ENCODE measurements at places on chromosomes 2 and 18.
A peak's percentile ranks its signal among the peaks of the same experiment; 100 is the strongest.

DNA sequence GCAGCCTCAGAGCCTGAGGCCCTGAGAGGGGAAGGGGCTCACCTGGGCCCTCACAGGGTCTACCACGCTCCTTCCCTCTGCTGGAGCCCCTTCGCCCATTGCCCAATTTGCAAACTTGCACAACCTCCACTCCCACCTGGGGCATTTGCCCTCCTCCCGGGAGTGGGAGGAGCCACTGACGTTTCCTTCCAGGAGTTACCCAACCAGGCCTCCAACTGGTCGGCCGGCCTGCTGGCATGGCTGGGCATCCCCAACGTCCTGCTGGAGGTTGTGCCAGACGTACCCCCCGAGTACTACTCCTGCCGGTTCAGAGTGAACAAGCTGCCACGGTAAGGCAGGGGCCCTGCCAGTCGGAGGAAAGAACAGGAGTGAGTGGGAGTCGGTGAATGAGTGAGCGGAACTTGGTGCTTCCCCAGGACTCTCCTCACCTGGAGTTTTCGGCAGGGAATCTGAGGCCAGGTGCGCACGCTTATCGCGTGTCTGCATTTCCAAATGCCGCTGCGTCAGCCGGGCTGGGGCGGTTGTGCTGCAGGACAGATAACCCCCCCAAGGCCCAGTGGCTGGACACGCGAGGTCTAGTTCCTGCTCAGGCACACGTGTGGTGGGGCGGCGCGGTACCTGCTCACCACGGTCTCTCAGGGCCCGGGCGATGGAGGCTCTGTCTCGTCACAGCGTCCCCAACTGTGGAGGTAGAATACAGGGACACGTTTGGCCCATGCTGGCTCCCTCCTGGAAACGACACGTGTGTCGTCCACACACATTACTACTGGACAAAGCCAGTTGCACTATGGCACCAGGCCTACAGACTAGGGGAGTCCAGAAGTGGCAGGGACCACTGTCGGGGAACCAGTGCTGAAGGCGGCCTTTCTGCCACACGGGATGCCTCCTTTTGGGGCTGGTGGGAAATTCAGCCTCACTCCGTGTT is 11.7 kb downstream of the ANO7 start:
- no peak for DNase-seq

DNA sequence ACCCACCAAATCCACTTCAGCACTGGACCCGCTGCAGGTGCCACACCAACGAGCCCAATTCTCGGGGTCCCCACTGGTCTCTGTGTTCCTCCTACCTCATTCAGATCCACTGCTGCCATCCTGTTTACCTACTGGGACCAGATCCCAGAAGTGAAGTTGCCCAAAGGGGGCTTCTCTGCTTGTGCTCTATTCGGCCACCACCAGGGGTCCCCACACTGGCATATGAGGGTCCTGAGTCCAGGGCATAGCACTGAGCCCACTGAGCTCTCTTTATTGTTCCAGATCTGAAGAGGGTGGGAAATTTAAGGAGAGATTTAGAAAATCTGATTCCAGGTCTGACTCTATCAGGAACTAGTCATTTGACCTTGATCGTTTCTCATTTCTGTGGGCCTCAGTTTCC is 2.4 kb downstream of the GPR45 start:
- DNase-seq = no peak

DNA sequence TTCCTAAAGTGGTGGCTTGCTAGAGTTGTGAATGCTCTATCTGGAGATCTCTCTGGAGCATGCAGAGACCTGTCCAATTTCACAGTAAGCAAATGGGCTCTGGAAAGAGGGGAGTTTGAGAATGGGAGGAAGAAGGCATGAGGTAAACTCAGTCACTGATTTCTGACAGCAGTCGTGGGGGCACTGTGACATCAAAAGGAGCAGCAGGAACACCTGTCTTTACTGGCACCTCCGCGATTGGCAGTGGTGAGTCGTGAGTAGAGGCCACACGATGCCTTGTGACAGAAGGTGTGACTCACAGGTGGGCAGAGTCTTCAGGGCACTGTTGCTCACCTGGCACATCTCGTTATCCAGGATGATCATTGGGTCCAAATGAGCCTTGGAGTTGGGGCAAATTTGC is 38.8 kb upstream of the CAVIN2 start:
- DNase-seq = no peak

- no peak for DNase-seq
Observed at GRCh38 chr2:118115761-118116160, 27.5 kb downstream of the INSIG2 start.

- DNase-seq = no peak
Observed at GRCh38 chr2:236965021-236965840, 120.5 kb upstream of the COPS8 start.

- DNase-seq = no peak
Observed at GRCh38 chr2:60432035-60432601, 121.3 kb downstream of the BCL11A start.

GRCh38 chr2:156157670-156158069 is 174.9 kb downstream of the NR4A2 start:
- no peak for DNase-seq

GRCh38 chr2:187377340-187377739 is 70.7 kb downstream of the CALCRL start:
- DNase-seq = no peak

GRCh38 chr2:241613017-241613780 is 23.8 kb downstream of the THAP4 start:
- peak; percentile 67 for DNase-seq

DNA sequence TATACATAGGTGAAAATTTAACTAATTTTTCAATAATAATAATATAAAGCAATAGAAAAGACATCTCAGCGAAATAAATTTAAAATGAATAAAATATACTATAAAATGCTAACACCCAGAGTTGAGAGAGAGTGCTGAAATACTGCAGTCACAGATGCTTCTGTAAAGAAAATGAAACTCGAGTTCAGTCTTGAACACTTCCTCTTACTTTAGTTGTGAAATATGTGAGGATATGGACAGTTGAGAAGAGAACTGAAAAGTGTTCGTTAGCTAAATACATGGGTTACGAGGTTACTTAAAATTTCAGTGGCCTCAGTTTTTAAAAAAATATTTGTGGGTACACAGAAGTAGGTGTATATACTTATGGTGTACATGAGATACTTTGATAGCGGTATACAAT is 106.8 kb downstream of the DNAH7 start:
- DNase-seq = no peak

GRCh38 chr2:167715932-167716331 is 531.5 kb downstream of the STK39 start:
- DNase-seq = no peak

DNA sequence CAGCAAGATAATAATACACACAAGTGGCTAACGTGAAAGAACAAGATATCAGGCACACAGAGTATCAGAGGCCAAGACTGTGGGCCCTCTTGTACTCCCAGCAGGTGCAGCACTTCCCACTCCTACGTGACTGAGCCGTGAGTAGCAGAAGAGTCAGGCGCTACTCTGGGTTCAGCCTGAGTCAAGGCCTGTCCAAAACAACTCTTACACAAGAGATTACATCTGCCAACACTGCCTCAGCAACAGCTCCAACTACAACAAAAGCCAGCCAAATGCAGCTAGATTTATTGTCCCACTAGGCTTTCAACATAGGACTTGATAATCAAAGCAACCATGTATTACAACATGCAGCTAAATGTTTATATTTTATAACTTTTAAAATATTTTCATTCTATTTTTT is 56.2 kb downstream of the ITSN2 start:
- no peak for DNase-seq

GRCh38 chr2:610491-610890 is 66.7 kb downstream of the TMEM18 start:
- DNase-seq = no peak

- no peak for DNase-seq
Observed at GRCh38 chr2:172986040-172986439, 89.6 kb upstream of the MAP3K20 start.

- no peak for DNase-seq
Observed at GRCh38 chr18:58230438-58231179, 186.6 kb downstream of the NEDD4L start.

- DNase-seq = no peak
Observed at GRCh38 chr2:9063023-9063606, 59.6 kb upstream of the MBOAT2 start.

DNA sequence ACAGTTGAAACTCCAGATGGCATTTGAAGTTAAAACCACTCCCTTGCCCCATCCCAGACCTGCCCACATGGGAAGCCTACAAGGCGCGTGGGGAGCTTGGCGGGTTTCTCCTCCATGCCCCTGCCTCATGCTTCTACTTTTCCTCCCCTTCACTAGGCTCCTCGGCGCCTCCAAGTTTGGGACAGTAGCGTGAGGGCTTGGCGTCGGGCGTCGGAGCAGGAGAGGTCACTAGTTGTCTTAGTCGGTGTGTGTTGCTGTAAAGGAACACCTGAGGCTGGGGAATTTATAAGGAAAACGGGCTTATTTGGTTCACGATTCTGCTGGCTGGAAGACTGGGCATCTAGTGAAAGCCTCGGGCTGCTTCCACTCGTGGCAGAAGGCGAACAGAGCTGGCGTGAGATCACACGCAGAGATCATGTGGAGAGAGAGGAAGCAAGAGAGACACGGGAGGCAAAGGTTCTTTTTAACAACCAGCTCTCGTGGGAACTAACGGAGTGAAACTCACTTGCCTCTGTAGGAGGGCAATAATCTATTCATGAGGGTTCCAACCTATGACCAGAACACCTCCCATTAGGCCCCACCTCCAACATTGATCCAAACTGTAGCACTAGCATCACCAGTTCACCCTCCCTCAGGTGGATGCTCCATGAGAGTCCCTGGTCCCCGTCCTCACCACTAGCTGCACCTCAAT is 25.3 kb downstream of the ITM2C start:
- no peak for DNase-seq

DNA sequence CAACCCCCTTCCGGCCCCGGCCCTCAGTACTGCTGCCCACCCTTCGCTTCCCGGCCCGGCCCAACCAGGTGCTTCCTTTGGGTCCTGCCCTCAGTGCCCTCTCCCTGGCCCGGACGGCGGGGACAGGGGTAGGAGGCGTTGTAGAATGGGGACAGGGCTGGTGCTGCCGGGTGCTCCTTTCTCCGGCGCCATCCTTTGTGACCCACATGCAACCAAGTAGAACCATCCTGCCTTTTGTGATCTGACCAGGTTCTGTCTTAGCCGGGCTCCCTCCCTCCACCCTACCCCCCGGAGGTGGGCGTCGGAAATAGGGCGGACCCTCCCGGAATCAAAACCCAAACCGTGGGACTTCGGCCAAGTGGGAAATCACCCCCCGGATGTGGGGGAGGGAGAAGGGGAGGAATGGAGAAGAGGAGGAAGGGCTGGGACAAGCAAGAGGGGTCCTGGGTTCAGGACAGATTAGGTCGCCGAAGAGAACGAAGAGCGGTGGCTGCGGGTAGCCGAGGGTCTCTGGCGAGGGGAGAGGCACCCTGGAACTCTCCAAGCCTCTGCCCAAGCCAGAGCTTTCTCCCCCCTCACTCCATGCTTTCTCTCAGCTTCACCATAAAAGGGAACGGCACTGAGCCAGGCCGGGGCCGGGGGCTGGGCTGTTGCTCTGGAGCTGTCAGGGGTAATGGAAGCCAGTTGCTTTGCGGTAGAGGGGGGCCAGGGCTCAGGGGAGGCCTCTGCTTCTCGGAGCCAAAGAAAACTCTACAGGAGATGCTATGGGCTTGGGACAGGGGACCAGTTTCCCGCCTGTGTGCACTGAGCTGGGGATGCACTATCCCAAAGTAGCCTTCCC is 756 bp upstream of the OST4 start:
- no peak for DNase-seq
